ENCODE measurements at places on chromosomes 2 and 18.

- no peak for DNase-seq
These were observed 33.1 kb downstream of the GPC1 start for GRCh38 chr2:240468303-240469238.

GRCh38 chr18:36522509-36522908, 225.0 kb downstream of the FHOD3 start:
- DNase-seq = no peak

DNA sequence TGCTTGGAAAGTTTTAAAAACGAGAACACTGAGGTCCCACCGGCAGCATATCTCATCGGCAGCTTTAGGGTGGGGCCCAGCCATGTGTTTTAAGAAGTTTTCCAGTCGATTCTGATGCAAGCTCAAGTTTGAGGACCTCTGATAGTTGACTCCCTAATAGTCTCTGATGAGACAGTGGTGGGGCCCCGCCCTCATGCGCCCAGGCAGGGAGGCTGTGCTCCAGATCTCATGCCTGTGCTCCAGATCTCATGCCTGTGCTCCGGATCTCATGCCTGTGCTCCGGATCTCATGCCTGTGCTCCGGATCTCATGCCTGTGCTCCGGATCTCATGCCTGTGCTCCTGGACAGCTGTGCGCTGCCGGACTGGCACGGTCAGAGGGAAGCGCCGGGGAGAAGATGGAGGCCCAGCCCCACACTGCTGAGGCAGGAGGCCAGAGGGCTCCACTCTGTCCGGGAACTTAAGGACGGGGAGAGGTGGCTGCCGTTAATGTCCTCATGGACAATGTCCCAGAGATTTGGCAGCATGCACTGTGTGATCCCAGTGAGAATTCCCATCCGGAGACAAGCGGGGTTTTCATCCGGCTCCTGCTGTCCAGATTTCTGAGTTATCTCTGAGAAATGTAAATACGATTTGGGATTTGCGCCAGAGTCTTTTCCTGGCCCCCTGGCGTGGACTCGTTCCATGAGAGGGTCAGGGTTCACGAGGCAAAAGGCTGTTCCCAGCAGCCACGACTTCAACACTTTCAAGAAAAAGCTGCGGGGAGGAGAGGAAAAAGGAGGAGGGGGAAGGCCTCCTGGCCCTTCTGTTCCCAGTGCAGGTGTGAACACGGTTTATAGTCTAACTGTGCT, 9.4 kb upstream of the COLEC11 start:
- DNase-seq = no peak

DNA sequence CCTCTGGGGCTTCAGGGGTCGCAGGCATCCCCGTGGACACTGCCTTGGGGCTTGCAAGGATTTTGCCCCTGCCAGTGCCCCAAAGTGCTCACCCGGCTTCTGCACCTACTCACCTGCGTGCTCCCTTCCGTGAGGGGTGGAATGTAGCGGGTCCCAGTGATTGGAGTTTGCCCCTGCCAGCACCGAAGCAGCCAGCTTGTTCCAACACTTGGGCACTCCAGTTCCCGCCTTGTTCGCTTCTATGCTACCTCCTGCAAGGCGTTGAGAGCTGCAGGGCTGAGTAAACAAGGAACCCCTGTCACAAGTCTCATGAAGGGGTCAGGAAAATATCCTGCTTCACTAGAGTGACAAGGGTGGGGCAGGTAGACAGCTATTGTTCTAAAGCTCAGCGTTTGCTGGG, 631.5 kb downstream of the EPHA4 start:
- no peak for DNase-seq

DNA sequence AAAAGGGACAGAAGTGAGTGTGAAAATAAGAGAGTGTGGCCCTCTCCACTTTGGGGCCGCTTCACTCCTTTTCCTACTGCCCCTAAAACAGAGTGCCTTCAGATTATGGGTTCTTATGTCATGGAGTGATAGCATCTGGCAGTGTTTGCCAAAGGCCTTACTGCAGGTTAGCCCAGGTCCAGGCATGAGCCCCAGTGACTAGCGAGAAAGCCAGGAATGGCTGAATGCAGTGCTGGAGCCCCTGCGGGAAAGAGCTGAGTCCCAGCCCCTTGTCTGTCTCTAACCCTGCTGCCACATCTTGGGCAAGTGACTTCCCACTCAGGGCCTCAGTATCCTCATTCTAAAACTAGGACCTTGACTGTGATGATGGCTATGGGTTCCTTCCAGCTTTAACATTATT, 6.0 kb downstream of the IGFBP5 start:
- DNase-seq = no peak

Data from stimulated activated CD8-positive, alpha-beta memory T cell treated with anti-CD3 and anti-CD28 coated beads, Interleukin-12 subunit alpha, Interleukin-12 subunit beta, amount 100 ng/mL, for 4 hours (primary cell).